Kidney (tissue), 22 donors: ENCODE measurements at places on chromosomes 11 and 22. TPM values are rescaled to one million over a fixed set of nuclear protein-coding genes. Genes with fewer than 3 reads are reported as not detected.

Gene OR2D2
- not detected for polyA plus RNA-seq

Gene CREB3L1
- polyA plus RNA-seq, result 2.5 TPM

Gene HOATZ
- polyA plus RNA-seq, result not detected

Gene C11orf87
- polyA plus RNA-seq, result not detected

Gene TPBGL
- 0.13 TPM for polyA plus RNA-seq

Gene NOX4
- polyA plus RNA-seq, result 370 TPM

Gene SYCE3
- polyA plus RNA-seq, result 4.6 TPM

DNA sequence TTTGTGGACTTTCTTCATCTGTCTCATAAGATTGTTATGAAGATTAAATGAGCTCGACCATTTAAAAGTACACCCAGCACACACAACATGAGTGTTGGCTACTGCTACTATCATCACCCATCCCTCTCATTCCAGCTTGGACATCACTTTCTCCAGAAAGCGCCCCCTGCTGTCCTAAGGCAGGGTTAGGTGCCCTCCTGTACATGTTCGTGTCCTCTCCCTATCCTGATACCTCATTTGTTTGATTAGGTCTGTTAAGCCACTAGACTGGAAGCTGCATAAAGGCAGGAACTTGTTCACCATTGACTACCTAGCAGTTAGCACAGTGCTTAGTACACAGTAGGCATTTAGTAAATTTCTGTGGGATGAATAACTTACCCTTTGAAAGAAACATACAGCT is 85.5 kb downstream of the ENTHD1 start:
- DNase-seq, result no peak

GRCh38 chr11:8826901-8827560 is 84.0 kb upstream of the AKIP1 start:
- DNase-seq, result no peak

DNA sequence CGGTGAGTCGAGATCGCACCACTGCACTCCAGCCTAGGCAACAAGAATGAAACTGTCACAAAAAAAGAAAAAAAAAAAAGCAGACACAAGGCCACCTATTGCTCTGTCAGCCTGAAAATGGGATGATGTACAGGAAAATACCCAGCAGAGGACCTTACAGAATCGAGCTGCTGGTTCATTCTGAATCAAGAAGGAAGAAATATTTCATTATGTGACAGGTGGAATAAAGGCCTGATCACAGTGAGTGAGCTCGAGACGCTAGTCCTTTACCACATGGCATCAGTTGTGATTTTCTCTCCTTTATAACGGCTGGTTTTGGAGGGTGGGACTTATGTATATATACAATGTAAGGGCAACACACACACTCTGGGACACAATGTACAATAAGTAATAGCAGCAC is 340.0 kb downstream of the LARGE1 start:
- no peak for DNase-seq

DNA sequence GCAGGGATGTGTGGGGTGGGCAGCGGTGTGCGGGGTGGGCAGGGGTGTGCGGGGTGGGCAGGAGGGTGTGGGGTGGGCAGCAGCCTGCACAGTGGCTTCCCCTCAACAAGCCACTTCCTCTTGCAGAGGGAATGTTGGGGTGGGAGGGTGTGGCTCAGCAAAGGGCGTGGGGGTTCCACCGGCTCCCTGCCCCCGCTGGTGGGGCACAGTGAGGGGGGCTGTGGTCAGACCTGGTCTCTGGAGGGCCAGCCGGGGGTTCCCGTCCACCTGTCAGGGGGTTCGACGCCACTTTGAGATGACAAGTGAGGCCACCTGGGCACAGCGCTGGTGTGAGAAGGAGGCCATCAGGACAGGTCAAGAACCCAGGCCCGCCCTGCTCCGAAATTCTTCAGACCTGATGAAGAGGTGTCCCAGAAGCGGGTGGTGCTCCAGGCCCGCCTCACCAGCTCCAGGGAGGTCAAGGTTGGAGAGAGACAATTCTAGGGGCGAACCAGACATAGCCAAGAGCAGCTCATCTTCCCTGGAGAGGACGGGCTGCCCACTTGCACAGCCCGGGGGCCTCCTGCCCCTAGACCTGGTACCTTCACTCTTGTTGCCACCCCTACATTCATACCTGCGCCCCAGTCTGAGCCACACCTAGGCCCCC is 1.3 kb downstream of the C11orf21 start:
- peak; percentile 75 for DNase-seq

- no peak for DNase-seq
These were observed 876 bp downstream of the MS4A12 start for GRCh38 chr11:60493454-60493853.

DNA sequence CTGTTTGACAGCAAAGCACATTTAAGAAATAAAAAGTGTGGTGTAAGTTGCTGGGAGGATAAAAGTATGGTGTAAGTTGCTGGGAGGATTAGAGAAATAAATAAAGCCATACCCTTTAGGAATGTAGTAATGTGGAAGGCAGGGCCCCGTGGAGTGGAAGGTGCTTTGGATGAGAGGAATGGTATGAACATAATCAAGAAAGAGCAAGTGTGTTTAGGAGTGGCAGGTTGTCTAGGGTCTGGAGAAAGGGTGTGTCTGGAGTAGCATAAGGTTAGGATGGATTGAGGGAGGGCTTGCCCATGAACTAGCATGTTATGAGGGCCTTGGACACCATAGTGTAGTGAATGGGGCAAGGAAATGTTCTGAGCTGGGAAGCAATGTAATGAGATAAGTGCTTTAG is 18.1 kb downstream of the MRPL16 start:
- DNase-seq, result no peak
